ENCODE measurements at places on chromosomes 1 and 21.
A peak's percentile ranks its signal among the peaks of the same experiment; 100 is the strongest.

GRCh38 chr21:41804381-41804780, 37.5 kb upstream of the RIPK4 start:
- no peak for DNase-seq

- no peak for DNase-seq
Measured at GRCh38 chr1:8870103-8870502, 8.4 kb downstream of the ENO1 start.

DNA sequence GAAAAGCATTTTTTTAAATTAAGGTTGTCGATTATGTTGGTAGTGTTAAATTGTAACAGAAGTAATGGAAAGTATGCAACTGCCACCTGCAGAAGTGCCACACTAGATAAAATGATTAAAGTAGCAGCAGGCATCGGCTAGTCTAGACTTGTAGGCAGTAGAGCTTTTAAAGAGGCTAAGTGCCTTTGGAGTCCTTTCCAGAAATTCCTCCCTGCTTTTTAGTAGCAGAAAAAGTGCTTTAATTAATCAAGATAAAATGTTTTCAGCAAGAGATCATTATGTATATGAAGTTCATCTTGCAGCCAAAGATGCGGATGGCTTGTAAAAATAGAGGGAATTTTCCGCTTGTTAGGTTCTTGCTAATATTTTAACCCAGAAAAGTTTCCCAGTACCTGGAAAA, 87.1 kb upstream of the LRRC8D start:
- DNase-seq = no peak

- DNase-seq = no peak
Measured at GRCh38 chr1:12339396-12339795, 109.6 kb downstream of the VPS13D start.

DNA sequence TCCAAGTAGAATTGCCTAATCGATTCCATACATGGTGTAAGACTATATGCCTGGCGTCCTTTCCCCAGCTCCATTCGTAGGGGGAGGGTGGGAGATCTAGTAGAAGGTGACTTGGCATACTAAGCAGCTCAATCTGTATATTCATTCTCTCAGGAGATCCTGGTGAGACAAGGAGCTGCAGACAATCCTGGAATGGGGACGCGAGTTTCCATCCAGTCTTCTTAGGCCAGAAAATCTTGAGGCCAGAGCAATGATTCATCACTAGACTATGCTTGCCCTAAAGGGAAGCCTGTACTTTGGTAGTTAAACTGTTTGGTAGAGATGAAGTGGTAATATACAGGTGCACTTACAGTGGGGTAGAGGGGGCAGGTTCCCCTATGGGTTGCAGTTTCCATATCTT, 468.7 kb downstream of the ADGRL2 start:
- DNase-seq = peak; percentile 58

GRCh38 chr1:51439053-51439452, 80.0 kb downstream of the EPS15 start:
- DNase-seq = no peak

DNA sequence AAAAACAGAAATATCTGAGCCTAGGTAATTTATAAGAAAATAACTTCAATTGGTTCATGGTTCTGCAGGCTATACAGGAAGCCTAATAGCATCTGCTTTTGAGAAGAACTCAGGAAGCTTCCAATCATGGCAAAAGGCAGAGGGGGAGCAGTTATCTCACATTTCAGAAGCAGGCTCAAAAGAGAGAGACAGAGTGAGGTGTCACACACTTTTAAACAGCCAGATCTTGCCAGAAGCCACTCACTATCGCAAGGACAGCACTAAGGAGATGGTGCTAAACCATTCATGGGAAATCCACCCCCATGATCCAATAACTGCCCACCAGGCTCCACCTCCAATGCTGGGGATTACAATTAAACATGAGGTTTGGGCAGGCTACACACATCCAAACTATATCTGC, 25.5 kb downstream of the RGS18 start:
- DNase-seq = no peak

- peak; percentile 34 for DNase-seq
Measured at GRCh38 chr1:98556521-98557158, 104.9 kb upstream of the SNX7 start.

DNA sequence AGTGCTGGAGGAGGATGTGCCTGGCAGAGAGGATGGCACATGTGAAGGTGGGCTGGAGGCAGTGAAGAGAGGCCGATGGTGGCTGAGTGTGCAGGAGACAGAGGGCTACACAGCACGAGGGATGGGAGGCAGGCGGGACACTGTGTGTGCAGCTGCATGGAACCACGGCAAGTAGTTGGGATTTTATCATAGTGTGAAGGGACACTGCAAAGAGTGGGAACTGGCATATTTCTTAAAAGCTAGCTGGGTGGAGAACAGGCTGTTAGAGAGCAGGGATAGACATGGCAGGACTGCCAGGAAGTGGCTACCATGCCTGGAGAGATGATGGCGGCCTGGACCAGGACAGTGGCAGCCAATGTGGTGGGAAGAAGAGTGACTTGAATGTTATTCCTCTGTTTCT, 102.4 kb upstream of the TLR5 start:
- DNase-seq = no peak

DNA sequence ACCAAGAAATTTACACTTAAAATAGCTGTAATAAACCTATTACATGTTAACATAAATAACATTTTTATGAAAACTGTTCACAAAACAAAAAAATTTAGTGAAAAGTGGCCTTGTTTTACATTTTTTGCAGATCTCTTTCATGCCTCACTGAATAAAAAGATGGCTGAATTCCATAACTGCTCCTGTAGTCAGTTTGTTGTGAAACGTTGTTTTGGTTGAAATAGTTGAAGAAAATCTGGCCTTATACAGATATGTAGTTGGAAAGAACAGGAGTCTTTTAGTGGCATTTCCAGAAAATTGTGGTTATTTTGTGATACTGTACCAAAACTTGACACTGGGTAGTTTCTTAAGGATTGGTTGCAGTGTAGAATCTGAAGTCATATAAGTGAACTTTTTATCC, 18.1 kb downstream of the ITSN1 start:
- DNase-seq = no peak

- DNase-seq = no peak
Measured at GRCh38 chr21:34945288-34945687, 103.8 kb downstream of the RUNX1 start.

- DNase-seq = no peak
Measured at GRCh38 chr1:234624724-234625117, 14.7 kb upstream of the IRF2BP2 start.

GRCh38 chr1:185920602-185921001, 186.4 kb downstream of the HMCN1 start:
- DNase-seq = no peak

DNA sequence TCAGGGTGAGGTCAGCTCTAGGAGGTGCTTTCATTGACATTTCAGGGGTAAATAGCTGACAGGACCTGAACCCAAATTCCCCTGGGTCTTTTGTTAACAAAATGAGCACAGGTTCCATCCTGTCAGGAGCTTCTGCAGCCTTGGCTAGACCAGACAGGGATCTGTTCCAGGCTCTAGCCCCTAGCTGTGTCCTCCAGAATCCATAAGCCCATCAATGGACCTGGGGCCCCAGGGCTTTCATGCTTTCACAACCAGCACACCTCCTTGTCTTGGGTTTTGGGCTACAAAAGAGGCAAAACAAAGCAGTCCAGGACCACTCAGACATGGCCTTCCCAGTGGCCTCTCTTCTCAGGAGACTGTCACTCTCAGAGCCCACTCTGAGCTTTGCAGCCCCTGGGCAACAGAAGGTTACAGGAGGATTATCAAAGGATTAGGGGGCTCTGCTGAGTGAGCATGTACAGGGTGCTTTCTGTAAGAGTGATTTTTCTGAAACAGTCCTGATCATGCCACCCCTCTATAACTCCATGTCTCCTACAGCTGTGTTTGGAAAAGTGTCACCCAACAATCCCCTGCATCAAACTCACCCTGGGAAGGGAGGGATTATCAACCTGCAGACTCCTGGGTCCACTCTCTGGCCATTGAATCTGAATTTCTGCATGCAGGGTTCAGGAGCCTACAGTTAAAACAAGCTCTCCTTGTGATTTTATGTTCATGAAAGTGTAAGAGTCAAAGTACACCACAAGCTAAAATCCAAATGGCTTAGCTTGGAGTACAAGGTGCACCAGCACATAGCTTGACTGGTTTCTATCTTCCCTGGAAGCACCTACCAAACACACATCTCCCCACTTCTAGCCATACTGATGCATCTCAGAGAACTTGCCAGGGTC, 67.7 kb upstream of the GCLM start:
- no peak for DNase-seq

DNA sequence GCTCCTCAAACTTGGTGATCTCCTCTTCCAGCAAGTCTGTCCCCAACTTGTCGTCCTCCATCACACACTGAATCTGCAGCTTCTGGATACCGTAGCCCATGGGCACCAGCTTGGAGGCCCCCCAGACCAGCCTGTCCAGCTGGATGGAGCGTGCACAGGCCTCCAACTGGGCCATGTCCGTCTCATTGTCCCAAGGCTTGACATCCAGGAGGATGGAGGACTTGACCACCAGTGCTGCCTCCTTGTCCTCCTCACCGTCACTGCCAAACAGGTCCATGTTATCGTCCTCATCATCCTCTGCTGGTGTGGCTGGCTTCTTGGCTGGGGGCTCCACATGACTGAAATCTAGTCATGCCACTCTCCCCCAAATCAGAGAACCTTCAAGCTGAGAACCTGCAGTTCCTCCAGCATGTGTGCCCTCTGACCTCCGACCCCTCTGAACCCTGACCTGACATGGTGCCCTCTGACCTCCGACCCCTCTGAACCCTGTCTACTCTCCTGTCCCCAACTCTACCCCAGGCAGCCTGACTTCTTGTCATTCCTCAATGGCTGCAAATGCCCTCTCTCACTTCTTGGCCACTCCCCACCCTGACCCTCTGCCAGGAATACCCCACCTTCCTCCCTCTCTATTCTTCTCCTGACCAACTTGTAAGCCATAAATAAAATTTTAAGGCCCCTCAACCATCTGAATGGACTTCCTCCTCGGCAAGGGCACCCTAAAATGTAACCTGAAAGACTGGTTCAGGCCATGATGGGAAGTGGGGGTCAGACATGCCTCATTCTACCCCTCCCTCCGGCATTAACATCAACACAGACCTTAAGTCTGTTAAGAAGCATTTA, 275.7 kb upstream of the C1orf174 start:
- DNase-seq = no peak

- no peak for DNase-seq
Measured at GRCh38 chr1:205792961-205793673, 17.8 kb upstream of the RAB29 start.

GRCh38 chr1:164781972-164782371, 223.0 kb downstream of the PBX1 start:
- DNase-seq = no peak

GRCh38 chr1:208917723-208918122, 665.8 kb upstream of the CAMK1G start:
- no peak for DNase-seq

- no peak for DNase-seq
Measured at GRCh38 chr1:209879539-209879938, 51.8 kb downstream of the UTP25 start.

DNA sequence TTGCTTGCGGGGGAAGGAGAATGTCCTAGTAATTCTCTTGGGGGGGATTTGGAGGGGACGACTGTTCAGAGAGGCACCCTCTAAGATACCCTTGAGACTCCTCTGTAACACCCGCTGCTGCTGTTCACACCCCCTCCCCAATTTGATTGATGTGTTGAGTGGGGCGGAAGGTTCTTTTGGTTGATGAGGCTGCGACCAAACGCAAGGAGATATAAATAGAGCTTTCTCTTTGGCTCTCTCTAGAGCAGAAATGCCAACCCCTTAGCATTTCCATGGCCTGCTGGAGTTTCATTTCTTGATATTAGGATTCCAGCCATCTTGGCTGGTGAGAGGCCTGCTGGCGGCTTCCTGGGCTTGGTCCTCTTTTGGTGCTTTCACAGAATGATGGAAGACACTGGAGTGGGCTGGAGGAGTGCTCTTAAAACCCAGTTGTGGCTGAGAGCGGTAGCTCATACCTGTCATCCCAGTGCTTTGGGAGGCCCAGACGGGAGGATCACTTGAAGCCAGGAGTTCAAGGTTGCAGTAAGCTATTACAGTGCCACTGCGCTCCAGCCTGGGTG, 2.0 kb downstream of the PIK3CD start:
- DNase-seq = no peak

DNA sequence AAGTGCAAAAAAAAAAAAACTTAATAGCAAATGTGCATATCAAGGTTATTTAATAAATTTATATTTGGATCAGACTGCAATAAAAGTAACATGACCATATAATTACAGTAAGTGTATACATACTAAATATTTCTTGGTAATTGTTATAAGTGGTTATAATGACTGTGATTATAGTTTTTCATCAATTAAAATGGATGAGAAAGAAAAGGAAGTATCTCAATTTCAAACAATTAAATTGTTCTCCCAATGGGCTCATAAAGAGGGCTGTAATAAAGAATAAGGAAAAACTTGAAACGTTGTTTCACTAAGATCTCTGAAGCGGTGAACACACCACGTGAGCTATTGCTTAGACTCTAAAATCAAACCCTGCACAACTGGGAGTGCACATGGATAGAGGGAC, 104.1 kb downstream of the CDC42BPA start:
- no peak for DNase-seq

DNA sequence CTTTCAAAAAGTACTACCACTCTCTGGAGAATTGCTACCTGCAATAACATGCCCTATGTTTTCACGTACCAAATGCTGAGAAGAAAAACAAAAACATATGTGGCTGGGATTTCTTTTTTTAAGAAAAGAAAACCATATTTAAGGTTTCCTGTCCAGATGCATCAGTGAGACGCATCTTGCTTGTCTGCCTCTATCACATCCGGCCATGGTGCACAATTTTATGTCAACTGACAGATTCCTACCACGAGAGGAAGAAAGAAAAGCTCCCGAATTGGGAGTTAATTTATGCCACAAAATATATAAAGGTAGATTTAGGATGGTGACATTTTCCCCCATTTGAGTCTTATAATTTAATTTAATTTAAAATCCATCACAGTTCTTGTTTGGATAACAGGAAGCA, 62.3 kb upstream of the COL24A1 start:
- no peak for DNase-seq

- DNase-seq = no peak
Measured at GRCh38 chr1:66386712-66387111, 147.2 kb upstream of the SGIP1 start.

- DNase-seq = no peak
Measured at GRCh38 chr1:192108161-192108560, 50.1 kb upstream of the RGS18 start.

DNA sequence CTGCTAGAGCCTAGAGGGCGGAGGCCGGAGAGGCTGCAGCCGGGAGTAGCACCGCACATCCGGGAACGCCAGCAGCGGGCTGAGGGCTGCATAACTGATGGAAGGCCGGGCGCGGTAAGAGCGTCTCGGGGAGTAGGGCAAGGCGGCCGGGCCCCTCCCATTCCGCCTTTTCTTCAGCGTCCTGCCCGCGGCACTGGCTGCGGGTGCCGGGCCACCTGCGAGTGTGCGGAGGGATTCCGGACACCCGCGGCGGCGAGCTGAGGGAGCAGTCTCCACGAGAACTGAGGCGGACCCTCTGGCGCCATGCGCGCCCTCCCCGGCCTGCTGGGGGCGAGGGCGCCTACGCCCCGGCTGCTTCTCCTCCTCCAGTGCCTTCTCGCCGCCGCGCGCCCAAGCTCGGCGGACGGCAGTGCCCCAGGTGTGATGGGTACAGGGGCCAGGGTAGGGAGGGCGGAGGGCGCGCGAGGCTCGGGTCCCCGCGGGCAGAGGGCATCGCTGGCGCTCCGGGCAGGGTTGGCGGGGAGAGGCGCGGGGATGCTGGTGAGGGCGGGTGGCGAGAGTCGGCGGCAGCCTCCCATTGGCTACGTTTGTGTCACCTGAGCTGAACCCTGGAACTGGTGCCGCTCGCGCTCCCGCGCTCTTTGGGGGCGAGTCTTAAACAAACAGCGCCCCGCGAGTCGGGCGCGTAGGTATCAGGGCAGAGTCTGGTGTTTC, 334.4 kb downstream of the SRGAP2C start:
- peak; percentile 53 for DNase-seq

All from EL (cell line).